Peyer's patch (tissue), 4 donors: ENCODE measurements at places on chromosomes 3 and 15. TPM values are rescaled to one million over a fixed set of nuclear protein-coding genes. Genes with fewer than 3 reads are reported as not detected.

- no peak overlapping the region for H3K27ac ChIP-seq
- no peaks in the 10 kb centered on the region for H3K27me3 ChIP-seq
- no peak overlapping the region for H3K4me3 ChIP-seq
- H3K36me3 ChIP-seq = no peaks in the 10 kb centered on the region
- no peaks in the 10 kb centered on the region for H3K4me1 ChIP-seq
Observed at GRCh38 chr3:112808136-112808535, 38.5 kb downstream of the CD200R1L start.

PRSS50 gene
- total RNA-seq = not detected

GRCh38 chr3:62209101-62209500 lies 164.2 kb downstream of the FEZF2 start:
- no peaks in the 10 kb centered on the region for H3K4me1 ChIP-seq
- H3K27me3 ChIP-seq = no peaks in the 10 kb centered on the region
- no peak for DNase-seq
- H3K36me3 ChIP-seq = no peaks in the 10 kb centered on the region

- H3K4me1 ChIP-seq = peaks cover 18% of the 10 kb centered on the region
- no peaks in the 10 kb centered on the region for H3K36me3 ChIP-seq
- no peak for DNase-seq
- H3K4me3 ChIP-seq = no peak overlapping the region
- H3K27ac ChIP-seq = no peak overlapping the region
Observed at GRCh38 chr3:46542344-46542743, 23.8 kb downstream of the LRRC2 start.

SLC22A13 gene
- total RNA-seq = 1.4 TPM

HHATL gene
- total RNA-seq = not detected

MESP2 gene
- not detected for total RNA-seq

DNA sequence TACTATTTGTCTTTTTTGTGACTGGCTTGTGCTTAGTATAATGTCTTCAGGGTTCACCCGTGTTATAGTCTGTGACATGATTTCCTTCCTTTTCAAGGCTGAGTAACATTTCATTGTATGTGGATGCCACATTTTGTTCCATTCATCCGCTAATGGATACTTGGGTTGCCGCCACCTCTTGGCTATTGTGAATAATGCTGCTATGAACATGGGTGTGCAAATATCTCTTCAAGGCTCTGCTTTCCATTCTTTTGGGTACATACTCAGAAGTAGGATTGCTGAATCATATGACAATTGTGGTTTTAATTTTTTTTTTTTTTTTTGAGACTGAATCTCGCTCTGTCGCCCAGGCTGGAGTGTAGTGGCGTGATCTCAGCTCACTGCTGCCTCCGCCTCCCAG lies 15.4 kb downstream of the CRTC3 start:
- no peak for DNase-seq
- H3K4me3 ChIP-seq = no peak overlapping the region
- no peaks in the 10 kb centered on the region for H3K36me3 ChIP-seq
- no peaks in the 10 kb centered on the region for H3K4me1 ChIP-seq

GRCh38 chr15:100036015-100036414 lies 302.8 kb upstream of the LYSMD4 start:
- no peak for DNase-seq
- no peak overlapping the region for H3K27ac ChIP-seq
- H3K4me1 ChIP-seq = no peaks in the 10 kb centered on the region
- no peaks in the 10 kb centered on the region for H3K36me3 ChIP-seq
- no peaks in the 10 kb centered on the region for H3K27me3 ChIP-seq
